GF-D8 (cell line): ENCODE measurements at places on chromosomes 11 and 22.

GRCh38 chr11:2725368-2726300 lies 25.8 kb upstream of the KCNQ1OT1 start:
- DNase-seq, result no peak

- no peak for DNase-seq
These were observed 71.6 kb downstream of the RPL27A start for GRCh38 chr11:8754241-8754640.

DNA sequence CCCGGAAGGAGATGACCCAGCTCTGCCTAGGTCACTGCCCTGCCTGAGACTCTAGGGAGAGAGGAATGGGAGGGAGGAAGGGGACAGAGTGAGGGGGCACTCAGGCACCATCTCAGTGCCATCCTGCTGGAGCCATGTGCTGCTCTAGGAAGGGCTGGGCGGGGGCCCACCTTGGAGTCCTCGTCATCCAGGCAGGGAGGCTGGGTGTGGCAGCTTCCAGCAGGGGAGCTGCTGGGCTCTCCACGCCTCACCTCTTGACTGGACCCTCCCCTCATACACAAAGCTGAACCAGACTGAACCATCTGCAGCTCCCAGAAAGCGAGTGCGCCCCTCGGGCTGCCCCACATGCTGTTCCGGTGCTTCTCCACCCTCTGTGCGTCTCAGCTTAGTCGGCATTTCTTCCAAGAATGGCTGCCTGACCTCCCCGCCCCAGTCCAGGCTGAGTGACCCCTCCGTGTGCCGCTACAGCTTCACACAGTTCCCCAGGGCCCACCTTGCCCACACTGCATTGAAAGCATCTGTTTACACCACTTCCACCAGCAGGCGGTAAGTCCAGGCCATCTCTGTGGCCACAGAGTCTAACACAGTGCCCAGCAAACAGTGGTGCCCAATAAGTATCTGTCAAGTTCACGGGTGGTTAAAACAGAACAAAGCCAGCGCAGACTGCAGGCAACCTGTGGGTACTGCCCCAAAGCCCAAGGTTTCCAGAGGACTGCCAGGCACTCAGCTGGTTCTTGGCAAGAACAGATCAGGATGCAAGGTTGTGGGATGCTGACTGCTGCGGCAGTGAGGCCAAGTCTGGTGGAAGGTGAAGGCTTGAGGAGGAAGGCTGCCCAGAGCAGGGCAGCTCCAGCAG lies 9.4 kb upstream of the TRIM29 start:
- no peak for DNase-seq

GRCh38 chr11:27650988-27651387 lies 49.3 kb downstream of the BDNF start:
- DNase-seq, result no peak

DNA sequence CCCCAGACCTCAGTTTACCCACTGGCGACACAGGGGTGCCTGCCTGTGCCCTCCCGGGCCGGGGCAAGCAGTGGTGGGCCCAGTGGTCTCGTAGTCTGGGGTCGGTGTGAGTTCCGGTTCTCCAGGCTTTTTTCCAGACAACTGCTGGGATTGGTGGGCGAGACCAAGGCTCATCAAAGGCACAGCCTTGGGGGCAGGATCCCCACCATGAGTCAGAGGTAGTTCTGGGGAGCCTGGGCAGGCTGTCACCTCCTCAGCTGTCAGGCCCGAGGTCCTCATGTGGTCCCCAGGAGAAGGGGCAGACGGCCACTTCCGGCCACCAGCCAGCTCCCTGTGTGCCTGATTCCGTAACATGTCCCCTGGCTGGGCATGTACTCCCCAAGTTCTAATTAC lies 827 bp upstream of the MUC2 start:
- DNase-seq, result no peak
